Gastrocnemius medialis (tissue), 4 donors: ENCODE measurements at places on chromosomes 12 and 14. TPM values are rescaled to one million over a fixed set of nuclear protein-coding genes. Genes with fewer than 3 reads are reported as not detected.
A peak's percentile ranks its signal among the peaks of the same experiment; 100 is the strongest.

NKX2-1 gene
- not detected for total RNA-seq

- H3K27me3 ChIP-seq, result no peaks in the 10 kb centered on the region
- no peak overlapping the region for H3K27ac ChIP-seq
- no peaks in the 10 kb centered on the region for H3K36me3 ChIP-seq
- no peak overlapping the region for H3K4me3 ChIP-seq
- DNase-seq, result no peak
Measured at GRCh38 chr14:89542786-89543424, 125.9 kb upstream of the FOXN3 start.

GRCh38 chr14:72883961-72884360 is 9.9 kb downstream of the DPF3 start:
- no peaks in the 10 kb centered on the region for H3K36me3 ChIP-seq
- no peak for DNase-seq
- no peaks in the 10 kb centered on the region for H3K27me3 ChIP-seq
- H3K27ac ChIP-seq, result no peak overlapping the region
- H3K4me3 ChIP-seq, result no peak overlapping the region

DNA sequence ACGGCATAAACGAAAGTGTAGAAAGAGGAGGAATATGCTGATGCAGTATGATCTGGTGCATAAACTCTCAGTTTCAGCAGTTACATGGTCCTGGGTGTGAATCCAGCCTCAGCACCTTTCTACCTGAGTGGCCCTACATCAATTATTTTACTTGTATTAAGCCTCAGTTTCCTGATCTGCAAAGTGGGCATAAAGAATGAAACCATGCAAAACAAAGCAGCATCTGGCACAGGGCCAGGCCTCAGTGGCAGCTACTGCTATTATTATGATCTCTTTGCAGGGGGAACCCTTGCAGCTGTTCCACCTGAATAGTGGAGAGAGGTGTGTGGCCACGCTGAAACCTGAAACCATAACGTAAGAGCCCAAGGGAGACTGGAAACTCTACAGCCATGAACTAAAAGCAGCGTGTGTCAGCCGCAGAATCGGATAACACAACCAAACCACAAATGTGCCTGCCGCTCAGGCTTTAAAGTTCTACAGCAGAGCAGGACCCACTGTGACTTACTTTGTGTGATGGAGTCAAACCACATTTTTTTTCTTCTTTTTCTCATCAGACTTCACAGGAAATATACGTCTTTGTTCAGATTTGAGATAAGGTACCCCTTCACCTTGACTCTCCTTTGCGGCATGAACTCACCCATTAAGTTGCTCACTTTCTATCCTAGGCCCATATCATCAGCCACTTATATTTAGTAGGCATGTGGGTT is 29.2 kb upstream of the FOS start:
- H3K27ac ChIP-seq, result peak overlapping the region; percentile 90
- no peaks in the 10 kb centered on the region for H3K36me3 ChIP-seq
- H3K4me1 ChIP-seq, result peaks cover 35% of the 10 kb centered on the region
